ENCODE measurements at places on chromosomes 12 and 14.

DNA sequence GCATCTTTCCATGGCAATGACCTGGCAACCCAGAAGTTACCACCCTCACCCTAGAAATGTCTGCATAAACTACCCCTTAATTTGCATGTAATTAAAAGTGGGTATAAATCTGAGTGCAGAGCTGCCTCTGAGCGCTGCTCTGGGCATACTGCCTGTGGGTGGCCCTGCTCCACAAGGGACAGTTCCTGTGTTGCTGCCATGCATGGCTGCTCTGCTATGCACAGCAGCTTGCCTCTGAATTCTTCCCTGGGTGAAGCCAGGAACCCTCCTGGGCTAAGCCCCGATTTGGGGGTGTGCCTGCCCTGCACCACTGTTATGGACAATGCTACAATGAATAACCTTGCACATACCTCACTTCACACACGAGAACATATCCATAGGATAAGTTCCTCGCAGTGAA is 35.7 kb upstream of the GPR132 start:
- no peak for DNase-seq

GRCh38 chr14:76752744-76753143 is 8.5 kb upstream of the VASH1 start:
- no peak for DNase-seq

GRCh38 chr14:86961106-86961716 is 1031.8 kb downstream of the GALC start:
- DNase-seq = no peak

GRCh38 chr12:127579446-127579845 is 687.5 kb upstream of the TMEM132C start:
- no peak for DNase-seq

DNA sequence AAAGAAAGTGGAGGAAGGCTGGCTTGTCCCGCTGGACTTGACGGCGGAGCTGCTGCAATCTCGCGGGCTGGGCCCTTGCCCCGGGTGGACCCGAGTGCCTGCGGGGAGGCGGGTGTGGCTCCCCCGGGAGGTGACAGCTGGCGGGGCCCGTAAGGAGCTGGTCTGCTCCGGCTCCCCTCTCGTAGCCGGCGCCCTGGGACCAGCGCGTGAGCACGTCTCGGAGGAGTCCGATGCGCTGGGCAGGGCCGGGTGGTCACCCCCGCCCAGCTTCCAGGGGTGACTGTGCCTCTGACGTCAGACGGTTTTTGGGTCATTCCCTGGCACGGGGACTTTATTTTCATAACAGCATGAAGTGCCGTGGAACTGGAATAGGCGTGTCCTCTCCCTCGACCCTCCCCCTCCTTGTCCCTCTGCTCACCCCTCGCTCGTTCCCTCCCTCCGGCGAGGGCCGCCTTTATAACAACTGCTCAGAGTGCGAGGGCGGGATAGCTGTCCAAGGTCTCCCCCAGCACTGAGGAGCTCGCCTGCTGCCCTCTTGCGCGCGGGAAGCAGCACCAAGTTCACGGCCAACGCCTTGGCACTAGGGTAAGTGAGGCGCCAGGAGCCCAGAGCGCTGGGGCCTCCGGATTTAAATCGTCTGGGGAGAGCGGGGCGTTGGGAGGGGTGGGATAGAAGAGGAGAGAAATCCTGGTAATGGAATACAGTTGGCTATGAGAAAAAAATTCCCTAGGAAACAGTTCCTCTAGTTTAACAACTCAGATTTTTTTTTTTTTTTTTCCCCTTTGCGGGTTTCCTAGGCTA is at the start of gene GPRC5A:
Gene GPRC5A (plus strand): TSS at position 483 of the 801 bp plus-strand sequence. CDS start 16,688 bp downstream, outside the sequence.
- DNase-seq = no peak

DNA sequence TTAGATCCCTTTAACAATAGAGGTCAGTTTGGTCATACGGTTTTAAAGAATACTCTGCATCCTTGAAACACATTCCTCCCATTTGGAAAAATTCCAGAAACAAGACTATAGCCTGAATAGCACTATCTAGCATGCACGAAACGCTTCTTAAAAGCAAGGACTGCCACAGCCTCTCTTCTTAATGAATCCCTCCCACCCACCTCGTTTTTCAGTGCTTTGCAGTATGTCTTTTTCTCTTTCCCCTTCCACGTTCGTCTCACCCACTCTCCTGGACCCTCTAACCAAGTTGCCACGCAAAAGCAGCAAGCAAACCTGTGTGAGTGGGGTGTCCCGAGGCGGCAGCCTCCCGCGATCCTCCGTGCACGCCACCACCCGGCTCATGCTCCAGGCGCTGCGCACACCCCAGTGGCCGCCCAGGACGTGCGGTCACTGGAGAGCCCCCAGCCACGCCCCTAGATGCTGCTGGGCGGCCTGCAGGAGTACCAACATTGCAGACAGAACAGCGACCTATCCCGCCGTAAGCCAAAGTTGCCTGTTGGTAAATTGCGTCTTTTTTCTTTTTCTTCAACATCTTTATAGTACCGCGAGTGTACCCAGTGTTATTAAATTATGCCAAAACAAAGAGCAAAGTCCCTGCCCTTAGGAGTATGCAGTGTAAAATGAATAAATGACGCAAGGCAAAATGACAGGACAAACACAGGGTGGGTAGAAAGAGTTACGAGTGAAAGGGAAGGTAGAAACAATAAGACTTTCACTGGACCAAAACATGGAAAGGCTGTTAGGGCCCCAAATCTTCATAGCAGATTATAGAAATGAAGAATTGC is at the start of gene SLC38A4:
Gene SLC38A4 (minus strand): TSS at position 407 of the 824 bp plus-strand sequence. CDS start 32,926 bp downstream, outside the sequence.
- no peak for DNase-seq

GRCh38 chr14:91409928-91410718 is 7.5 kb downstream of the CCDC88C start:
- DNase-seq = no peak

- DNase-seq = no peak
Observed at GRCh38 chr12:52951640-52952039, 2.7 kb downstream of the KRT18 start.

DNA sequence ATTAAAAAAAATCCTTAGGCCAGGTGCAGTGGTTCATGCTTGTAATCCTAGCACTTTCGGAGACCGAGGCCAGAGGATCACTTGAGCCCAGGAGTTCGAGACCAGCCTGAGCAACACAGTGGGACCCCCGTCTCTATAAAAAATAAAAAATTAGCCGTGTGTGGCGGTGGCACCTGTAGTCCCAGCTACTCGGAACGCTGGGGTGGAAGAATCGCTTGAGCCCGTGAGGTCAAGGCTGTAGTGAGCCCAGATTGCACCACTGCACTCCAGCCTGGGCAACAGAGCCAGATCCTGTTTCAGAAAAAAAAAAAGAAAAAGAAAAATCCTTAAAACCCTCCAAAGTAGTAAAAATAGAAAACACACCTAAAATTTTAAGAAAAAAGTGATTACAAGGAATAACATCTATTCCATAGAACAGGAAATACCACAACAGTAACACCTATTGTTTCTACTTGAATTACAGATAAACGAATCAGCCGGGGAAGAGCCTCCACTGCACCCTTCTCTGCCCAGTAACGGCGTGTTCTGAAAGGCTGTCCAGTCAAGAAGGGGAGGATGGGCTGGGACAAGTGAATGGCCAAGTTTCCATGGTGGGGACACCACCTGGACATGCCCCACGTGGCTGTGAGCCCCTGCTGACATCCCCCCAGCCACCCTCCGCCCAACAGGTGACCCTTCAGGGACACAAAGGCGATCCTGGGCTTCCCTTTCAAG is 17.8 kb downstream of the POLE start:
- DNase-seq = no peak

DNA sequence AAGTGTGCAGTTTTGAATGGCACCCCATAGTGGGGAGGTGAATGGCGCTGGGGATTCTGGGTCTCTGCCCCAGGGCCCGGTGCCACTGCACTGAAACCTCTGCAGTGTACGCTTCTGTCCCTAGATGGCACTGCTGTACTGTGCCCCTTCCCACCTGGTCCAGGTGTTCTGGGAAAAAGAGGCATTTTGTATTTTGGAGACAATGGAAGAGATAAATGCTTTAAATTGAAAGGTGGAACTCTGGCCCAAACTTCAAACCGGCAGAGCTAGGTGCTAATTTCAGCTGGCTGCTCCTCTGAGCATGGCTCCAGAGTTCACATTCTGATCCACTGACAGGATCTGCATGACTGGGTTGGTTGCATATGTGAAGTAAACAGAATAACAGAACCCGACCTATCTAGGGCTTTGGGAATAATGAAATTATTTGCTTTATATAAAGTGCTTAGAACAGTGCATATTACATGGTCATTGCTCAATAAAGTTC is 52.2 kb downstream of the KRT80 start:
- no peak for DNase-seq

- no peak for DNase-seq
Observed at GRCh38 chr12:42589465-42590329, at the start of gene PRICKLE1. PRICKLE1 (minus strand) TSS chr12:42589746; CDS start chr12:42472516, 117,230 bp downstream.

- DNase-seq = peak; percentile 41
Observed at GRCh38 chr14:21384494-21384851, 654 bp upstream of the SUPT16H start.

GRCh38 chr12:68884251-68884650 is 48.7 kb downstream of the CPM start:
- no peak for DNase-seq

GRCh38 chr14:103014466-103015228 is 42.7 kb downstream of the CDC42BPB start:
- DNase-seq = no peak

DNA sequence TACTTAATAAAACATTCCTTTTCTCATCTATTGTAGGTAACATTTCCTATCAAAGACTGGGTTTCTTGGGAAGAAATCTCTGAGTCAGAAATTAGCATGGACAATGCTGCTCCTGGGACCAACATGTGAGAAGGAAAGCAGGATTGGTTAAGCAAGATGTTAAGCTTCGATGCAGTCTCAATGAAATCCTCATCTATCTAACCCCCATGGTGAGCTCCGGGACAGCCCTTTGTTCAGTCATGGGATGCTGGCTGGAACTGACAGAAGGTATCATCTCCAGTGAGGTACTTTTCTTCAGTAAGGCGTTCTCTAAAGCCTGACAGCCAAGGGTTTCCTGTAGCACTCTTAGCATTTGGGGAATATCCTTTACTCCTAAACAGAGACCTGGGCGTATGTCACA is 82.8 kb upstream of the SINHCAF start:
- DNase-seq = no peak

- no peak for DNase-seq
Observed at GRCh38 chr14:32370714-32371113, 41.6 kb downstream of the AKAP6 start.

GRCh38 chr12:18888047-18888446 is 150.1 kb downstream of the CAPZA3 start:
- no peak for DNase-seq

DNA sequence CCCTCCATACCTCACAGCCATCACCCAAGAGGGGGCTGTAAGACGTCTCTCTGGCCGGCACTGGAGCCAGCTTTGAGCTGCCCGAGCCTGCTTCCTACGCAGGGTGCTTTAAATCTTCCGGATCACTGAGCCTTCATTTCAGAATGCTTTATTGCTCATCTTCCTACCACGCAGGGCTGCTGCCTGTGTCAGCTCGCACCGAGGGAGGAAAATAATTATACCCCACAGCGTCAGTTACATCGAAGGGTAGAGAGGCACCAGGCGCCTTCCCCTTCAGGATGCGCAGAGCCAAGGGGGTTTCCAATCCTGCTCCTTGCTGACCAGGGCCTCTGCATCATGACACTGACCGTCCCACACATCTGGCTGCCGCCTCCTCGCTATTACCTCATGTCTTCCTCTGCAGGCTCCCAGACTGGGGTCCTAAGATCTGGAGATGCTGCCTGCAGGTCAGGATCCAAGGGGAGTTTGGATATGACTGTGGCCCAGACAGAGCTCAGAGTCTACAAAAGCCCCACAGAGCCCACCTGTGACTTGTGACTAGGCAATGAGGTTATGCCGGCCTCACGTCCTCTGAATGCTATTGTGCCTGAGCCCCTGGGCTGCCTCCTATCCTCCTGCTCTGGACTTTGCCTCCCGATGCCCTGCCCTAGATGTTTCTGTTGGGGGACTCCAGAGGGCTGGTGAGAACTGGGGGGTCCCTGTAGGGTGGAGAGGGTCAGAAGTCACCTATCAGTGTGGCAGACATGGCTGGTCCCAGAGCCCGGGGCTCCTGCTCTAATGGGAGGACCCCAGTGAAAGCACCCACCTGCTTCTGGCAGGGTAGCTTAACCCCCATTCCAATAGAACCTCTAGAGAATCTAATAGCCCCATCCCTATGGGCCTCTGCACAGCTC is 220.3 kb upstream of the RTL1 start:
- no peak for DNase-seq

DNA sequence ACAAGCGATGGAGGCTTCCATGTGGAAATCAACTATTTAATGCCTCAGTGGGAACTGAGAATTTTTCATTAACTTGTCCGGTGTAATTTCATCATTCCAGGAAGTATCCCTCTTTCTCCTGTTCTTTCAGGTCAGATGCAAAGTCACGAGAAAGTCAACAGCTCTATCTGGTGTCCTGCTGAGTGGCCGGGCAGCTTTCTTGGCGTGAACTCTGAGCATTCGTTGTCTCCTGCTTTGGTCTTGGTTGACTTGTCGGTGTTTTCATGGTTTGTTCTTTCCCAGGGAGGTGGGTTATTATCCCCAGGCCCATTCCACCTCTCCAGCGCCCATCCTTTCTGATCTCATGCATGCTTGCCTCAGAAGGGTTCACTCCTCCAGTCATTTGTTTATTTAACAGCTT is 149.1 kb downstream of the GLT1D1 start:
- no peak for DNase-seq

DNA sequence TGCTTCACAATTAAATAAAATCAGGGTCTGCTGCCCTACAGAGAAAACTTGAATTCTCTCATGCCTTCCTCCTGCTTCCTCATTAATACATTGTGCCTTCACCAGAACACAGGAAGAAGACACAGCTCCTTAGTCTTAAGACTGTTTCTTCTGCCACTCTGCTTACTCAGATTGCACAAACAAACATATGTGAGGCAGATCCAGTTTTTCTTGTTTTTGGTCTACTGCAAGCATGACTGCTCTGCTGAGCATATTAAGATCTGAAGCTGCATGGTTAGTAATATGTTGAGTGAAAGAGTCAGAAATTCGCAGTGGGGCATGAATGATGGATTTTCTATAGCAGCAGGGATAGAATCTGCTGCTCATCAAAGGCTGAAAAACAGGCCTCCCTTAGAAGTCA is 321.1 kb upstream of the STXBP6 start:
- no peak for DNase-seq

GRCh38 chr12:70603044-70603443 is 34.2 kb downstream of the PTPRB start:
- DNase-seq = no peak

DNA sequence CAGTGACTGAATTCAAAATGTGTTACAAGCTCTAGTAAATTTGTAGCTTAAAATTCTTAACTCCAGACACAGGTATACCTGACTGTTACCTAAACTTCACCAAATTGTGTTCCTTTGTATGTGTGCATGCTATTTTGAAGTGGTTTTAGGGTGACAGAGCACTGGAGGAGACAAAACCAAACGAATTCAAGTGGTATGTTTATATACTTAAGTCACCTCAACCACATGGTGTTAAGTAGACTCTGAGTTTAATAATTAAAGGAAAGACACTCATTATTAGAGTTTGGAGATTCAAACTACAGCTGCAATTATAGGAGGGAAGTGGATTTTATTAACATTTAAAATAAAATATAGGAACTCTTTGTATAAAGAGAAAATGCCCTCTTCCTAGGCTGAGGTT is 84.3 kb downstream of the PLCZ1 start:
- no peak for DNase-seq
